Endodermal cell (in vitro differentiated cells): ENCODE measurements at places on chromosomes 1 and 21. TPM values are rescaled to one million over a fixed set of nuclear protein-coding genes. Genes with fewer than 3 reads are reported as not detected.
A peak's percentile ranks its signal among the peaks of the same experiment; 100 is the strongest.

DNA sequence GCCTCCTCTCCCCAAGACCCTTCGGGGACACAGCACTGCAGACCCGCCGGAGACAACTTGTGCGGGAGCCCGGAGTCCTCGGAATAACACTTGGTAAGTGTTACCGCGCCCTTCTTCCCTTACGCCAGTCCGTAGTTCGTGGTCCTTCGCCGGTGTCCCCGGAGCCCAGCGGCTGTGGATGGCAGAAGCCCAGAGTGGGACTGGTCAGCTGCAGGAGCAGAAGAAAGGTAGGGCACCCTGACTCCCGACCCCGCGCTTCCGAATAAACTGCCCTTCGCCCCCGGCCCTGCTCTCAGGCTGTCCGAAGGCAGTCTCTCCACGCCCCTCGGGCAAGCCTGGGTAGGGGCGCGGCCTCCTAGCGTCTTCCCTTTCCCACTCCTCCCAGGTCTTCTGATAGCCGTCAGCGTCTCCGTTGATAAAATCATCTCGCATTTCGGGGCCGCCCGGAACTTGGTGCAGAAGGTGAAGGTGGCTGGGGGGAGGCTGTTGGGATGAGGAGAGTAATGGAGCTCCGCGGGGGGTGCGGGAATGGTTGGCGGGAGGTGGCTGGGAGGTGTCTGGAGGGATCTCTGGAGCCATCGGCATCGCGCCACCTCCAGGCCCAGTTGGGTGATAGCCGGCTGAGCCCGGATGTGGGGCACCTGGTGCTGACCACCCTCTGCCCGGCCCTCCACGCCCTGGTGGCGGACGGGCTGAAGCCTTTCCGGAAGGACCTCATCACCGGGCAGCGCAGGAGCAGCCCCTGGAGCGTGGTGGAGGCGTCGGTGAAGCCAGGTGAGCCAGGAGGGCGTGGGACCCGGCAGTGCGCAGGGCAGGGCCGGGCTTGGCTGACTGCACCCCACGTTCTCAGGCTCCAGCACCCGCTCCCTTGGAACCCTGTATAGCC lies 4.3 kb downstream of the RUSC1 start:
- DNase-seq = peak; percentile 94
- peaks cover 17% of the 10 kb centered on the region for H3K4me1 ChIP-seq
- H3K27ac ChIP-seq = no peak overlapping the region
- no peaks in the 10 kb centered on the region for H3K27me3 ChIP-seq
- peaks cover 40% of the 10 kb centered on the region for H3K36me3 ChIP-seq

DNA sequence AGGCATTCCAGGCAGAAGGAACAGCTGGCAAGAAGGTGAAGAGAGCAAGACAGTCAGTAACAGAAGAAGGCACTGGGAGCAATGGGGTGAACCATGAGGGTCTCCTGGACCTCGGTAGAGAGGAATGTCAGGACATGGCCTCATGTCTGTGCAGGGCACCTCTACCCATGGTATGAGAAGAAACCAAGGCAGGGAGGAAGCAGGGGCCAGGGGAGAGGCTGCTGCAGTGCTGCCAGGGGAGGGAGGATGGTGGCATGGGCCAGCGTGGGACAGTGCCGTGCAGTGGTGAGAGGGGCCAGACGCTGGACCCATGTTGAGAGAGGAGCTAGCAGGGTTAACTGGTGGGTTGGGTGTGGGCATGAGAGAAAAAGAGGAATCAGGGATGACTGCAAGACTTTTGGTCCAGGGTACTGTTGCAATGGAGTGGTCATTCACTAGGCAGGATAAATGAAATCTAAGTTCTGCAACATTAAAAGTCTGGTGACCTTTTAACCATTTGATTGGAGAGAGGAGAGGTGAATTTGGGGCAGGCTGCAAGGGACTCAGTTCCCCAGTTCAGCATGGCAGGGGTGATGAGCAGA lies 577.6 kb downstream of the MATN1 start:
- H3K4me1 ChIP-seq = no peaks in the 10 kb centered on the region
- H3K36me3 ChIP-seq = no peaks in the 10 kb centered on the region
- H3K27ac ChIP-seq = no peak overlapping the region
- no peaks in the 10 kb centered on the region for H3K27me3 ChIP-seq
- H3K4me3 ChIP-seq = no peak overlapping the region

DNA sequence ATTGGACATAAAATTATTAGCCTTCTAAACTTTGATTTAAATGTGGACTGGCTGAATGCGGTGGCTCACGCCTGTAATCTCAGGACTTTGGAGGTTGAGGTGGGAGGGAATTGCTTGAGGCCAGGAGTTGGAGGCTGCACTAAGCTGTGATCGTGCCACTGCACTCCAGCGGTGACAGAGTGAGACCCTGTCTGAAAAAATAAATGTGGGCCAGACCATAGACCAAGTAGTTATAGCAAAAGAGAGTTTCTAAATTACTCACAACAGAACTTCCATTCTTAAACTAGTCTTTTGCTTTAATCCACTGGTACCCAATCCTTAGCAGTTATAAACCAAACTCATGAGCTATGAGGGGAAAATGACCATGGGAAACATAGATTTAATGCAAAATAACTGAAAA lies 35.2 kb downstream of the RAP1A start:
- H3K4me1 ChIP-seq = peaks cover 5% of the 10 kb centered on the region
- H3K4me3 ChIP-seq = no peak overlapping the region
- DNase-seq = no peak
- H3K27ac ChIP-seq = no peak overlapping the region
- no peaks in the 10 kb centered on the region for H3K27me3 ChIP-seq

DNA sequence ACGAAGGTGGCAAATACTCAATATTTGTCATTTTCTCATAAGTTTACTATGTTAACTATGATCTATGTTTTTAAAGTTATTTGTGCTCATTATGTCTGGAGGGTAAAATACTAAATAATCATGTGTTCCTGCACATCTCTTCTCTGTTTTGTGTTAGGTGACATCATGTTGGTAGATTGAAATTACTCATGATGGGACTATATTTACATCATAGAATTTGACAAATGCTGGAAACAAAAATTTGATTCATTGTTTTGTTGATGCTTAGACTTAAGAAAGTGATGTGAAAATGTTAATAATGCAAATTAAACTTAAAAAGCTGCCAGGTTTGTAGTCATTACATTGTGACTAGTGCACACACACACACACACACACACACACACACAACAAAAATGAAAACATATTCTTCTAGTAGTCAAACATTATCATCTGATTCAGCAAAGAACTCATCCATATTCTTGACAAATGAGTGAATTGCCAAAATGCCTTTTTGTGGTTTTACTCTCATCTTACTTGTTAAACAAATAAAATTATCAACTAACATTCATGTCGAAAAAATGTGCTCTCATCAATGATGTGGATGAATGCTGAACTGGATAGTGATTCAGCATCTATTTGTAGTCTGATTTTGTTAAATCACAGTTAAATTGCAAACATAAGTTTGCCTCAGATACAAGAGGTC lies 870.7 kb downstream of the BRINP3 start:
- H3K27ac ChIP-seq = no peak overlapping the region
- DNase-seq = no peak
- H3K27me3 ChIP-seq = no peaks in the 10 kb centered on the region
- no peak overlapping the region for H3K4me3 ChIP-seq
- no peaks in the 10 kb centered on the region for H3K36me3 ChIP-seq
- H3K4me1 ChIP-seq = no peaks in the 10 kb centered on the region

- no peaks in the 10 kb centered on the region for H3K36me3 ChIP-seq
- no peaks in the 10 kb centered on the region for H3K27me3 ChIP-seq
- peak; percentile 92 for DNase-seq
- no peak overlapping the region for H3K27ac ChIP-seq
- H3K4me1 ChIP-seq = no peaks in the 10 kb centered on the region
These were observed 9.7 kb downstream of the SERINC2 start for GRCh38 chr1:31422505-31423319.

DNA sequence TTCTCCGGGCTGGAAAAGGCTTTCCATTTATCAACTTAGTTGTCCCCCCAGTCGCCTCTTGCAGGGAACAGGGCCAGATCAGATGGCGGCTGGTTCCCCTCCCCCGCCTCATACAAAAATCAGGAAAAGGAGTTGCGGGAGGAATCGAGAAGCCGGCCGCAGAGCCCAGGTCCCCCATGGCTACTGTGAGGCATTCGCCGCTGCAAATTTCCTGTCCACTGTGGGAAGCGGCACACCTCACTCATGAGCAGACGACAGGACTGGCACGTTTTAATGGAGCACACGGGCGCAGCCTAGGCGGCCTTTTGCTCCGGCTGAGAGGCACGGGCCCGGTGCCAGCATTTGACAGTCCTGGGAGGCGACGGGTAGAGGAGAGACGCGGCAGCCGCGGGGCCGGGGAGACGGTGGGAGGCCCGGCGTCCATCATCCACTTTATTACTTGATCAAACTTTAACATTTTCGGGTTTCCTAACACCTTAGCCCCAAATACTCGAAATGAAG lies 1.1 kb downstream of the GNG4 start:
- H3K36me3 ChIP-seq = no peaks in the 10 kb centered on the region
- peak overlapping the region; percentile 70 for H3K4me3 ChIP-seq
- H3K27me3 ChIP-seq = peaks cover 58% of the 10 kb centered on the region
- DNase-seq = peak; percentile 73
- H3K4me1 ChIP-seq = peaks cover 2% of the 10 kb centered on the region

DNA sequence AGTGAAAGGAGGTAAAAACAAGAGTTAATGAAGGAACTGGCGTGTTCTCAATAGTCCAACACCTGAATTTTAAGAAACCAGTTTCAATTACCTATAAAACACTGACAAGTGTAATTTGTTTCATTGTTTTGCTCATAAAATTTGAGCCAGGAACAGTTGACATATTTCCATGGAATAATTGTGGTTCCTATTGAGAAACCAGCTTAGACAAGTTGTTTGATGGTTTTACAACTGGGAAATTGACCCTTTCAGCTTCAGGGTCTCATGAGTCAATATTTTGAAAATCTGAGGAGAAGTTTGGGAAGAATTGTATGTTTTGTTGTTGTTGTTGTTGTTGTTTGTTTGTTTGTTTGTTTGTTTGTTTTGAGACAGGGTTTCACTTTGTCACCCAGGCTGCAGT lies 69.1 kb upstream of the GADD45A start:
- H3K4me1 ChIP-seq = no peaks in the 10 kb centered on the region
- no peaks in the 10 kb centered on the region for H3K27me3 ChIP-seq
- no peaks in the 10 kb centered on the region for H3K36me3 ChIP-seq

- no peaks in the 10 kb centered on the region for H3K27me3 ChIP-seq
- no peaks in the 10 kb centered on the region for H3K36me3 ChIP-seq
- H3K27ac ChIP-seq = no peak overlapping the region
- H3K4me1 ChIP-seq = no peaks in the 10 kb centered on the region
- DNase-seq = no peak
- H3K4me3 ChIP-seq = no peak overlapping the region
These were observed 16.6 kb downstream of the HIVEP3 start for GRCh38 chr1:41902159-41902577.

DNA sequence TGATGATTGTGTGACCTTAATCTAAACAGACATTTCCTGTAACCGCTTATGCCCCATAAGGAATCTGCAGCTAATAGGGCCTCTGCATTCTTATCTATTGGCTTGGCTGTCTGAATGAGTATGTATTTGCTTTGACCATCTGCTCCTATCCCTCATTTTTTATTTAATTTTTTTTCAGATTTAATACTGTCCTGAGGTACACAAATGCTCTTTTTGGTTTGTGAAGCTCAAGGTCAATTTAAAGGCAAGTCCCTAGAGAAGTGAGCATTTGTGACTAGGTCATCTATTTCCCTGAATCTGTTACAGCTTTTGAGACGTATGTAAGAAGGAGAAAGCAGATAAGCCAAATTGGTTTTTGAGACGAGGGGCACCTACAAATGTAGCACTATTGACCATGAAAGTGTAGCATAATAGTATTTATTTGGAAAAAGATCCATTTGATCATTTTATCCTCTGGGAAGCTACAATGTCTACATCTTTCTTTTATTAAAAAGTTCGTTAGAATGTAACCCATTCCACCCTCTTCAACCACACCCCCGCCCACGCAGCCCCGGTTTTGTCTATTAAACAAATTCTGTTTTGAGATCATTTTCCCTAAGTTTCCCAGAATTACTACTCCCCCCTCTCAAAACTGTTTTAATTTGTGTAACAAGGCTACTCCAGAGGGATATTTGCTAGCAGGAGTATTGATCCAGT lies 69.2 kb upstream of the HSPA13 start:
- peaks cover 3% of the 10 kb centered on the region for H3K4me1 ChIP-seq
- H3K36me3 ChIP-seq = no peaks in the 10 kb centered on the region
- no peaks in the 10 kb centered on the region for H3K27me3 ChIP-seq
- H3K4me3 ChIP-seq = no peak overlapping the region
- no peak for DNase-seq
- no peak overlapping the region for H3K27ac ChIP-seq

DNA sequence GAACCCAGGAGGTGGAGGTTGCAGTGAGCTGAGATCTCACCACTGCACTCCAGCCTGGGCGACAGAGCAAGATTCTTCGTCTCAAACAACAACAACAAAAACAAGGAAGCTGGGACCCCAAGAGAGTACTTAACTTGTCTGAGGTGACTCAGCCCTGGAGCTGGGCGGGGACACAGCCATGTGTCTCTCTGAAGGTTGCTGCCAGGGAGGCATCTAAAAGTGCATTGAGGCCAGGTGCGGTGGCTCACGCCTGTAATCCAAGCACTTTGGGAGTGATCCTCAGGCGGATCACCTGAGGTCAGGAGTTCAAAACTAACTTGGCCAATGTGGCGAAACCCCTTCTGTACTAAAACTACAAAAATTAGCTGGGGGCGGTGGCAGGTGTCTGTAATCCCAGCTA lies 7.7 kb downstream of the IFI6 start:
- no peaks in the 10 kb centered on the region for H3K36me3 ChIP-seq
- no peak overlapping the region for H3K4me3 ChIP-seq
- peak; percentile 69 for DNase-seq
- H3K27ac ChIP-seq = no peak overlapping the region
- H3K27me3 ChIP-seq = peaks cover under 1% of the 10 kb centered on the region

- H3K4me3 ChIP-seq = peak overlapping the region; percentile 89
- H3K36me3 ChIP-seq = no peaks in the 10 kb centered on the region
- peaks cover 5% of the 10 kb centered on the region for H3K4me1 ChIP-seq
- DNase-seq = peak; percentile 77
These were observed 545 bp downstream of the PATJ start for GRCh38 chr1:61742620-61743430.

- H3K4me3 ChIP-seq = no peak overlapping the region
- H3K27me3 ChIP-seq = peaks cover 12% of the 10 kb centered on the region
- DNase-seq = no peak
- H3K36me3 ChIP-seq = no peaks in the 10 kb centered on the region
- H3K27ac ChIP-seq = no peak overlapping the region
These were observed 34.2 kb upstream of the ATP5PO start for GRCh38 chr21:33949516-33950430.

- H3K27me3 ChIP-seq = no peaks in the 10 kb centered on the region
- no peak for DNase-seq
- H3K4me3 ChIP-seq = no peak overlapping the region
- no peaks in the 10 kb centered on the region for H3K4me1 ChIP-seq
- no peak overlapping the region for H3K27ac ChIP-seq
These were observed 19.5 kb upstream of the CYP4X1 start for GRCh38 chr1:47003896-47004403.

GRCh38 chr1:8472668-8473067 lies 154.8 kb downstream of the SLC45A1 start:
- no peaks in the 10 kb centered on the region for H3K4me1 ChIP-seq
- no peaks in the 10 kb centered on the region for H3K36me3 ChIP-seq
- no peak for DNase-seq
- no peak overlapping the region for H3K4me3 ChIP-seq

The TYW3 gene
- 14.8 and 16.3 TPM in 2 replicates for total RNA-seq

The ILDR2 gene
- 0.96 to 1.1 TPM (median 1.00 TPM) in 3 replicates for total RNA-seq

The SGIP1 gene
- 7.5 and 9.4 TPM in 2 replicates for total RNA-seq

The GPA33 gene
- 0.37 and 0.47 TPM in 2 replicates for total RNA-seq

The ARTN gene
- total RNA-seq = 3.3 and 4.0 TPM in 2 replicates

The NECTIN4 gene
- not detected in 2 replicates for total RNA-seq

The NES gene
- total RNA-seq = 42.5 to 65.8 TPM (median 65.4 TPM) in 3 replicates
